ENCODE measurements at places on chromosomes 16 and 17.

DNA sequence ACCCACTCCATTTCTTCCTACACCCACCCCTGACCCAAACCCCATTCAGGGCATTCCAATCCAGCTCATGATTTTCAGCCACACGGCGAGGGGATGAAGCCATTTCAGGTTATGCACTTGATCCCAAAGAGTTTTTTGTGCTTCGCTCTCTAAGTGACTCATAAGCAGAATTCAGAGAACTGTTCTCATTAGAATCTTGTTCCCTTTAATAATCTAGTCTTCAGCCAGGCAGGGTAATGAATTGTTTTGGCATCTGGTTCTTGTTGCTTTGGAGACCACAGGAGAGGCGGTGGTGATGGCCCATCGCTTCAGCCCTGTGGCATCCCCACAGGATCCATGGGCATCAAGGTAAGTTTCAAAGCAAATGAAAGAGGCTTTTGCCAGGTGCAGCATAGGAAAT, 4.8 kb upstream of the KRT31 start:
- H3K27me3 ChIP-seq, result peaks cover 3% of the 10 kb centered on the region
- H3K4me3 ChIP-seq, result no peak overlapping the region
- no peak for DNase-seq
- peaks cover 23% of the 10 kb centered on the region for H3K4me1 ChIP-seq
- H3K36me3 ChIP-seq, result no peaks in the 10 kb centered on the region

- DNase-seq, result no peak
- H3K27ac ChIP-seq, result peak overlapping the region; percentile 99
- H3K36me3 ChIP-seq, result peaks cover 18% of the 10 kb centered on the region
- peak overlapping the region; percentile 99 for H3K4me3 ChIP-seq
Observed at GRCh38 chr16:30697264-30698138, 1.5 kb upstream of the SRCAP start.

DNA sequence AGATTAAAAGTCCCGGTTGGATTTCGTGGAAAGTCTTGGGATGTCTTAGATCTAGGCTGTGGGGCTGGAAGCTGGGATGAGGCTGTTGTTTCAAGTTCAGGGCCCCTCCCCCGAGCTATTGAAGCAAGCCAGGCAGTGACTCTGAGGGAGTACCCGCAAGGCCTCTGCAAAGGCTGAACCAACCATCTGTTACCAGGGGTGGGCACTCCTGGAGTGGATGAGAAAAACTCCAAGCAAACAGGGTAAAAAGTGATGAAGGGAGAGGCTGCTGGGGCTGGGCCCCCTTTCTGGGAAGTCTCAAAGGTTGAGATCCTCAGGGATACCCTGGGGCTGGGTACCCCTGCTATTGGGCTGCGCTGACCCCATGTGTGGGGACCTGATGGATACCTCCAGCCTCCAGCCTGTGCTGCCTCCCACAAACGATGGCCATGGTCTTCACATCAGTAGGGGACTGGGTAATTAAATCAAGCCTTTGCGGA, 82.4 kb upstream of the KIFC3 start:
- H3K4me1 ChIP-seq, result no peaks in the 10 kb centered on the region
- H3K27me3 ChIP-seq, result peaks cover 47% of the 10 kb centered on the region
- no peak overlapping the region for H3K4me3 ChIP-seq
- no peaks in the 10 kb centered on the region for H3K36me3 ChIP-seq
- no peak overlapping the region for H3K27ac ChIP-seq

- peaks cover 2% of the 10 kb centered on the region for H3K4me1 ChIP-seq
- no peak overlapping the region for H3K4me3 ChIP-seq
- H3K36me3 ChIP-seq, result no peaks in the 10 kb centered on the region
- no peaks in the 10 kb centered on the region for H3K27me3 ChIP-seq
- DNase-seq, result no peak
Observed at GRCh38 chr17:64418506-64419339, 28.1 kb upstream of the PECAM1 start.

Data from activated naive CD8-positive, alpha-beta T cell treated with anti-CD3 and anti-CD28 coated beads for 36 hours (primary cell).